ENCODE measurements at places on chromosomes 13 and 19.

DNA sequence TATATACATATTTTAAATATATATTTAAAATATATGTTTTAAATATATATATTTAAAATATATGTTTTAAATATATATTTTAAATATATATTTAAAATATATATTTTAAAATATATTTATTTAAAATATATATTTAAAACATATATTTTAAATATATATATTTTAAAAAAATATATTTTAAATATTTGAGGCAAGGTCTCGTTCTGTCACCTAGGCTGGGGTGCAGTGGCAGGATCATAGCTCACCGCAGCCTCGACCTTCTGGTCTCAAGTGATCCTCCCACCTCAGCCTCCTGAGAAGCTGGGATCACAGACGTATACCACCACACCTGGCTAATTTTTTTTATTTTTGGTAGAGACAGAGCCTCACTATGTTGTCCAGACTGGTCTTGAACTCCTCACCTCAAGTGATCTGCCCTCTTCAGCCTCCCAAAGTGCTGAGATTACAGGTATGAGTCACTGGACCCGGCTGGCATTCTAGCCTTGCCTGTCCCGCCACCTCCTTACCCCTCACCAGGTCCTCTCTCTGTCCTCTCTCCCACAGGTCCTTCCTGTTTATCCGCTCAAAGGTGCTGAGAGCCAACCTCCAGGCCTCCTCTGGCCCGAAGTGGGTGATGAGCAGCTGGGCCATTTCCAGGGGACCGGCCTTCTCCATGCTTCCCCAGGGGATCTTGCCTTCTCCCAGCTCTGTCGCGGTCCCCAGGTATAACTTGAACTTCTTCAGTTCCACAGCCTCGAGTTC, 564 bp downstream of the NLRP12 start:
- no peak for DNase-seq

- peak; percentile 83 for DNase-seq
These were observed 9.4 kb downstream of the HRC start for GRCh38 chr19:49145573-49146407.

- no peak for DNase-seq
These were observed 7.2 kb downstream of the CPB2 start for GRCh38 chr13:46097663-46098062.

DNA sequence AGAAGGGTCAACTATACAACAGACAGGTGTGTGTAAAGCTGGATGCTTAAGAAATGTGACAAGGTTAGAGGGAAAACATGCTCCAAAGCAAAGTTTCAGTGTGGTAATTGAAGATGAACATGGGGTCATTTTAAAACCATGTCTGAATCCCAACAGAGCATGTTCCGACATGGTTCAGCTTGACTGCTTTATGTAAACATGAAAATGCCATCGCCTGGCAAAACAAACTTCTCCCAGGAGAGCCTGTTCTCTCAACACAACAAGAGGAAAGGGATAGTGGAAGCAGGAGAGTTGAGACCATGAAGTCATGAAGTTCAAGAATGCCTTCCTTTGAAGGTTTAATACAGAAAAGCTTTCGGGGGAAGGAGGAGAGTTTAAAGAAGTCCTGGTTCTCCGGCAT, 85.8 kb downstream of the EPSTI1 start:
- DNase-seq: no peak

DNA sequence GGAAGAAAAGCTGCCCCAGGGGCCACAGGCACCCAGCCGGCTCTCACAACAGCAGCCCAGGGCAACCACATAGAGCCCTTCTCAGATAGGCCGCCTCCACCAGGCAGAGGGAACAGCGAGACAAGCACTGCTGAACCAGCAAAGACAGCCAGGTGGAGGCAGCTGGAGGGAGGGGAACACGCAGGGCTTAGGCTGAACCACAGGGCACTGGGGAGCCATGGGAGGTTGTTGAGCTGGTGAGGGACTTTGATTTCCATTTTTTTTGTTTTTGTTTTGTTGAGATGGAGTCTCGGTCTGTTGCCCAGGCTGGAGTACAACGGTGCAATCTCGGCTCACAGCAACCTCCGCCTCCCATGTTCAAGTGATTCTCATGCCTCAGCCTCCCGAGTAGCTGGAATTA, 3.5 kb downstream of the GAMT start:
- no peak for DNase-seq

DNA sequence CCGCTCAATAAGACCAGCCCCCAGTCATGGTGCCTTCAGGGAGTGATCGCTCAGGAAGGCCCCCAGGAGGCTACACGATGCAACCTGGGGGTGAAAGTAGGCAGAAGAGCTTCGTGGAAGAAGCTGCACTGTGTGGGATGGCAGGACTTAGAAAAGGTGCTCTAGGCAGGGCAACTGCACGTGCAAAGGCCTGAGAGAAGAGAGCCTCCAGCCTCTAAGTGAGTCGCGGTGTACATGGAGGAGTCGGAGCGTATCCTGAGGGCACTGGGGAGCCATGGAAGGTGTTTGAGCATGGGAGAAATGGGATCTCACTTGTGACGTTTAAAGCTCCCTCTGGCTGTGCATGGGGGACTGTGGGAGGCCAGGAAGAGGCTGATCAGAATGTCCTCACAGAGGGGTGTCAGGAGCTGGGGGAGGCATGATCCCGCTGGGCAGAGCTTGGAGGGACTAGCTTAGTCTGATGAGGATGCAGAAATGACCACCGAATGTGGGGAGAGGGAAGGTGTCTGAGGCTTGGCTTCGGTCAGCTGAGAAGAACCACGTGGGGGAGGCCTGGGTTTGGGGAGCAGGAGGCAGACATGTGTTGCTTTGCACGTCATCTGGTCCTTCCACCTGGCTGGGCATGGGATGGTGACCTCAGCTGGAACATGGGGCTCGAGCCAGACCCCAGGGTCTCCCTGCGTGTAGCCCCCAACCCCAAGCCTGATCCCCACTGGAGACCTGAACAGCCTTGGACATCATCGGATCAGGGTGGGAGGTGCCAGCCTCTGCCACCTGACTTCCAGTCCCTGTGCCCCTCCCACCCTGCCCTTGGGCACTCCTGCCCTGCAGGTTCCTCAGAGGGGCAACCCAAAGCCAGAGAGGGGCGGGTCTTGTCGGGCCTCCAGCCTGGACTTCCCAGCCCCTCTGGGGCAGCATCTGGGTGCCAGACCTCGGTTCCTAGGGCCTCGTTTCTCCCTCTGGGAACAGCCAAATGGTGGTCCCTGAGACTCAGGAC, 1.1 kb downstream of the APC2 start:
- no peak for DNase-seq

GRCh38 chr19:50536662-50537305, 23.1 kb upstream of the ASPDH start:
- DNase-seq: no peak

All from D341Med (cell line).